Mesothelial cell of epicardium (in vitro differentiated cells): ENCODE measurements at places on chromosomes 4 and X. TPM values are rescaled to one million over a fixed set of nuclear protein-coding genes. Genes with fewer than 3 reads are reported as not detected.

DNA sequence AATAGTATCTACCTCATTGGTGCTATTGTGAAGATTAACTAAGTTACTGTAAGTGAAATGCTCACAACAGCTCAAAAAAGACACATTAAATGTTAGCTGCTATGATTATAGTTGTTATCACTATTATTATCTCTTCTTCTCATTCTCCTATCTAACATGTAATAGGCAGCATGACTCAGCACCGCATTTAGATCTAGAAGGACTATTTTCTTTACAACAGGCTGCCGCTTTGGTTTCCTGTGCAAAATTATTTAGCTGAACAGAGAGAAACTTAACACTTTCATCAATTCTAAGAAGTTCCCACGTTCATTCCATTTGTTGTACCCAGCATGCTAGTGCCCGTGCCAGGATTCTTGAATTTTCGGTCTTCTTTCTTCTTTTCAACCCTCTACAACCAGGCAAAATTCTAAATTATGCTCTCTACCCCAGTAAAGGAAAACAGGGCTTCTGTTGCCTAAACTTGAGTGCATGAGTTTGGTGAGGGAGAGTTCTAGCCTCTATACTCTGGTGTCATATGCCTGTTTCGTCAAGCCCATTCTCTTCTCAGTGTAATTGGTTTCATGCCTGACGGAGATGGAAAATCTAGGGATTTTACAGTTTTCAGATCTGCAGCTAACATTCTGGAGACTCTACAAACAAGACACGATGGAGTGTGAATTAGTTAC lies 378.9 kb downstream of the PPP1R2C start:
- no peak for DNase-seq

DNA sequence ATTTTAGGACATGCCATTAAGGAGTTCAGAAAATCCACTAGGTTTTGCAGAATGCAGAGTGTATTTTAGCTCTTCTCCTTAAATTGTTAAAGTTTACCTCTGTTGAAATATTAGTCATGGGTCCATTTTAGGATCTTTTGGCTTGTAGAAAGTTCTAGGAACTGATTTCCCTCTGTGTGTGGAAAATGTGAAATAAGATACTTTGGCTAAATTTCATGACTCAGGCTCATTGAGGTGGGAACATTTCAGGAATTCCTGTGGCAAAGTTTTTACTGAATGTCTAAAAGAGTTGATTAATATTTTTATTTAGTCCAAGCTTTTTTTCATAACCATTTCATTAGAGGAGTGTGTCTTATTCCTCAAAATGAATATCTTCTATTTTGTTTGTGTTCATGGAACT lies 7.0 kb downstream of the FHIP1A start:
- DNase-seq: no peak

GRCh38 chrX:19372170-19372546 lies 28.4 kb downstream of the PDHA1 start:
- DNase-seq: peak; percentile 72

Gene TMPRSS11B
- not detected in 3 replicates for total RNA-seq

Gene MTNR1A
- total RNA-seq: 0.40 to 0.80 TPM (median 0.75 TPM) in 3 replicates

Gene LINC00632
- total RNA-seq: 283 to 308 TPM (median 293 TPM) in 3 replicates

DNA sequence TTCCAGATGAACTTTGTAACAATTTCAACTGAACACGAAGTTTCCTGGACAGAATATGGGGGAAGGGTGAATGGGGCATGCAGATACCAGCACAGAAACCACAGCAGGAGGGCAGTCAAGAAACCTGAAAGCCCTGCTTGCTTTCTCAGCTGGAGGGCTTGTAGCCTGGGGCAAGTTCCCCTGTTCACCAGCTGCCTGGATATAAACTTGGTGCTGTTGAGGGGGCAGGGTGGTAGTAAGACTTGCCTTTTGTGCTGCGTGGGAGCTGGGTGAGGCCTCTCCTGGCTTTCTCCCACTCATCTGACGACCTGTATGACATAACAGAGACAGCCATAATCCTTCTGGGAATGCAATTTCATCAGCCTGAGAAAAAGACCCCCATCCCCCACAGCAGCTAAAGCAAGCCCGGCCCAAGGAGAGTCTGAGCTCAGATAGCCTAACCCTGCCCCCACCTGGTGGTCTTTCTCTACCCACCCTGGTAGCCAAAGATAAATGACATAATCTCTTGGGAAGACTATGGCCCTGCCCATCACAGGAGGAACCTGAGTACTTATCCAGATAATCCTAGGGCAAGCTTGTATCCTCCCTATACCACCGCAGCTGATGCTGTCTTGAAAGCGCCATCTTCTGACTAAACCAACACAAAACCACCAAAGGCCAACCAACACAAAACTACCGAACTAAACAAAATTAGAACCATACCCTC lies 234.3 kb downstream of the LAS1L start:
- DNase-seq: no peak

GRCh38 chr4:87009095-87009648 lies 74.4 kb downstream of the AFF1 start:
- no peak for DNase-seq

GRCh38 chr4:48779095-48779997 lies 733 bp downstream of the FRYL start:
- DNase-seq: peak; percentile 47

DNA sequence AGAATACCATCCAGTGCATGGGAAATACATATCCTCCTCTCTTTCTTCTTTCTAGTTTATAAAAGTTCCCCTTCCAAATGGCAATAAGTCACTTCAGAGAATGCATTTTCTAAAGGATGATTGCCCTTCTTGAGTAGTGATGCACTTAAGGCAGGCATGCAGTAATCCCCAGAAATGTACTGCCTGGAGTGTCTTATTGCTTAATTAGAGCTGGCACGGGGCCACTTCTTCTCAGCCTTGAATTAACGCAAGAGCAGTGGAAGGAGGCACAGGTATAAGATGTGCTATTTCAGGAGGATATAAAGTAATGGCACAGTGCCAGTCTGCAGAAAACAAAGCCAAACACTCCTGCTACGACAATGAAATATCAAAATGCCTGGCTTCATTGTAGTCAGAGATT lies 371.4 kb upstream of the FAM241A start:
- peak; percentile 31 for DNase-seq

Gene CXCL5
- 0.22 to 0.45 TPM (median 0.38 TPM) in 3 replicates for total RNA-seq

GRCh38 chr4:147753047-147753446 lies 21.2 kb downstream of the ARHGAP10 start:
- DNase-seq: no peak

DNA sequence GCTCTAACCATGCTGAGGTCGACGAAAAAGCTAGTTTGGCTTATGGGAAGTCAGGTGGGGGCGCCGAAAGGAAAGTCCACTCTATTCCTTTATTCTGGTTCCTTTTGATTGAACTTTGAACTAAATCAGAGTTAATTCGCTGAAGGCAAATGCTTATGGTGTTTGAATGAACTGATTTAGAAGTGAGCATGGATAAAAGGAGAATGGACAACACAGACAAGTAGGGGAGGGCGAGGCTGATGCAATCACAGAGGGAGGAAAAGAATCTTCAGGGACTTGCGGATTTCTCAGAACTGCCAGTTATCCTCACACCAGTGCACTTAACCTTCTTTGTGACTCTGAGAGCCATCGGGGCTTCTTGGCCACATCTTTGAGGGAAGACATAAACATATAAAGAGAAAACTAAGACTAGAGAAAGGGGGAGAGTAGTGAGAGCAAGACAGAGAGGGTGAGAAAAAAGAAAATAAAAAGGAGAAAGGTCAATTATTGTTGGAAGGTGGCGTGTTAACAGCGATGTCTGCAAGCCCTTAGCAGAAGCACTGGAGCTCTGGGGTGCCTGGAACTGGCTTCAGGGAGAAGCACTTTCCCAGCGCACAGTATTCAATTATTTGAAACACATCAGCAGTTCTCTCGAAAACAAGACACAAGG lies 79.6 kb upstream of the PLAC1 start:
- DNase-seq: no peak

Gene SYTL5
- 1.7 to 2.6 TPM (median 2.2 TPM) in 3 replicates for total RNA-seq

DNA sequence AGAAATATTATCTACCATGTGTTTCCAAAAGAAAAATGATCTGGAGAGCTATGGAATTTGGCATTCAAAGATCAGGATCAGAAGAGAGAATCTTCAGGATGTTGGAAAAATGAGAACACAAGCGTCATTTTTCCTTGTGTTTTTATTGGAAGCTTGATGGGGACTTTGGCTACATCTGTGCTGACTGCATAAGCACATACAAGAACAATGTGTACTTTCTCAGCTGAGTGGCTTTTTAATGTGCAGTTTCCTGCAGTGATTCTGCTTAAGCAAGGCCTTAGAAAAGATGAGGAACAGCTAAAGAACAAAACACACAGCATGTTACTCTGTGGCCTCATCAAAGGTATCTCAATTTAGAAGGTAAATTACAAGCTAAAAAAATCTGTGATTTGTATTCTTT lies 1039.9 kb downstream of the GLUD2 start:
- no peak for DNase-seq

DNA sequence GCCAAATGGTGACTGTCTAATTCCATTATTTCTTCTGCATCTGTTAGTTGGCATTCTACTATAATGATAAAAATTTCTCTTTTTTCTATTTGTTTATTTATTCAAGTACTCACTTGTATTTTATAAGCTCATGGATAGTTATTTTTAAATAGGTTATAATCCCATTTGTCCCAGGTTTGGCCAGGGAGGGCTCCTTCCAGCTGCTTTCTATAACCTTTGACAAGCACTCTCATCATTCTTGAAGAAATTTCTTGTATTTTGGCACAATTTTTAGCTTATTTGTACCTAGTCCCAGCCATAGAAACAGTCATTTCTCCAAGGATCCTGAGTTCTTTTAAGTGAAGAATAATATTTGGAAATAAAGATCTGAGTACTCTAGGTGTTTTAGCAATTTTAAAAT lies 1038.6 kb upstream of the AGA start:
- no peak for DNase-seq

- DNase-seq: no peak
Measured at GRCh38 chr4:93237521-93237920, 591.0 kb upstream of the ATOH1 start.

Gene DNAAF6
- total RNA-seq: not detected in 3 replicates

DNA sequence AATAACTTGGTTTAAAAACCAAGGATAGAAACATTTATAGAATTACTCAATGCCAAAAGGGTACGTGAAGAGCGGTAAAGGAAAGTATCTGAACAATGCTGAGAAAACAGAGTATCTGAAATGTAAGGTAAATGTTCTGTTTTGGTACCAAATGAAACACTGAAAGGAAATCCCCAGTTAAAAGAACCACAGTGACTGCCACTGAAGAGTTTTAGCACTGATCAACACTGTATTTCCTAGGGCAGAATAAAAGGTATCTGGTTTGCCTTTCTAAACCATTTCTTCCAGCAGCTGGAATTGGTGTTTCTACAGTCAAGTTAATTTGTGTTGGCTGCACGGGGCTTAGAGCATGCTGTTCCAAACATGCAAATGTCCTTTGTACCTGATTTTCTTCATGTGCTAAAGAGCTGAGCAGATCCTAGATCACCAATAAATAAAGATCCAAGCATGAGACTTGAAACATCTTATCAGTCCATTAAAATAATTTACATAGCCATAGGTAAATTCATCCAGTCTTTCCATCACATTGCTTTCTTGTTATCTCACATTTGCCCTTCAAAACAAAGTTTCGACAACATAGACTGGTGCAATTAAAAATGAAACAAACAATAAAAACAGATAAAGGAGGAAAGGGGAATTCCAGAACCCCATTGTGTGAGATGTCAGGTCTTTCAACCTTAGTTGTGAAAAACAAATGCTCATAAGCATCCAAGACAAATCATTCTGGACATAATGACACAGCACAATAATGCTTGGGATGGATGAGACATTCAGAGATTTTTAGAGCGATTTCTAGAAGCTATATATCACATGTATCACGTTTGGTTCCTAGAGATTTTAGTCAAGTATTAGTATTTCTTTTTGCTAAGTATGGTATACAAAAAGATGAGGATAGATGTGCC lies 38.6 kb downstream of the MFAP3L start:
- no peak for DNase-seq

DNA sequence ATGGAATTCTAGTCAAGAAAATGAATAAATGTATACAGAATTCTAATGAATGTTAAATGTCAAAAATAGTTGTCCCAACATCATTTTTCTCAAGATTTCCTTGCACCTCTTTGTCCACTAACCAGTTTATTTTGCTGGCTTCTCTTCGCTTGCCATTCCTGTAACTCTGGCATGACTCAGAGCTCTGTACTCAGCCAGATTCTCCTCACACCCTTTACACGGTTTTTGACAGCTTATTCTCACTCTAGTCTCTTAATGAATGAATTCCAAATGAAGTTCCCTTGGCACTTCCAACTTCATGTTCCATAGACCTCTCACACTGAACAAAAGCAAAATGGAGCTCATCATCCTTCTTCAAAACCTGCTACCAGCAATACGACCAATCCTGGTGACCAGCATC lies 419.3 kb upstream of the SLIT2 start:
- DNase-seq: no peak

Gene BCOR
- total RNA-seq: 49.0 to 52.3 TPM (median 49.7 TPM) in 3 replicates

Gene TBC1D19
- total RNA-seq: 14.1 to 15.7 TPM (median 14.6 TPM) in 3 replicates

DNA sequence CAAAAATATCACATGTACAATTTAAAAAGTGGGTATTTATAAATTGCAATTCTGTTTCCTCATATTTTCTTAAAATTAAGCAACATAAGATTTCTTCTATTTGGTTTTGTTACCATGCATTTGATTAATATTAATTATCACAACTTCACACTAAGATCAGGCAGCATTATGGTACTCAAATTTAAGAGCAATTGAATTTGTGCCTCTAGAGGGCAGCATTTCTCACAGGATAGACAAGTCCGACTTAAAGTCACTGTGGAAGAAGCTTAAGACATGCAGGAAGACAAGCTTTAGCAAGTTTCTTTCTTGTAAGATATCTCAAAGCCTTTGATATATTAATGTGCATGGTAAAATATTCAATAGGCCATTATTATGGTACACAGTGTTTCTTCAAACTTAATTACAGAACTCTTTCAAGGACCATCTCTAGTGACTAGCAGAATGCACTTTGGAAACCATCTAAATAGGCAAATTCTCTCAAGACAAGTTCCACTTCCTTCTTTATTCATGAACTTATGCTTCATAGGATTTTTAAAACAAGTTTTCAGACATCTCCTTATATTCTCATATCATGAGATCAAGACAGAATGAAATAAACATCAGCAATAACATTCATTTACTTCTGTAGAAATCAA lies 35.0 kb downstream of the FBXW7 start:
- no peak for DNase-seq
